ENCODE measurements at places on chromosomes 2 and 18.

- DNase-seq: no peak
These were observed 5.7 kb upstream of the OTOS start for GRCh38 chr2:240146141-240146561.

DNA sequence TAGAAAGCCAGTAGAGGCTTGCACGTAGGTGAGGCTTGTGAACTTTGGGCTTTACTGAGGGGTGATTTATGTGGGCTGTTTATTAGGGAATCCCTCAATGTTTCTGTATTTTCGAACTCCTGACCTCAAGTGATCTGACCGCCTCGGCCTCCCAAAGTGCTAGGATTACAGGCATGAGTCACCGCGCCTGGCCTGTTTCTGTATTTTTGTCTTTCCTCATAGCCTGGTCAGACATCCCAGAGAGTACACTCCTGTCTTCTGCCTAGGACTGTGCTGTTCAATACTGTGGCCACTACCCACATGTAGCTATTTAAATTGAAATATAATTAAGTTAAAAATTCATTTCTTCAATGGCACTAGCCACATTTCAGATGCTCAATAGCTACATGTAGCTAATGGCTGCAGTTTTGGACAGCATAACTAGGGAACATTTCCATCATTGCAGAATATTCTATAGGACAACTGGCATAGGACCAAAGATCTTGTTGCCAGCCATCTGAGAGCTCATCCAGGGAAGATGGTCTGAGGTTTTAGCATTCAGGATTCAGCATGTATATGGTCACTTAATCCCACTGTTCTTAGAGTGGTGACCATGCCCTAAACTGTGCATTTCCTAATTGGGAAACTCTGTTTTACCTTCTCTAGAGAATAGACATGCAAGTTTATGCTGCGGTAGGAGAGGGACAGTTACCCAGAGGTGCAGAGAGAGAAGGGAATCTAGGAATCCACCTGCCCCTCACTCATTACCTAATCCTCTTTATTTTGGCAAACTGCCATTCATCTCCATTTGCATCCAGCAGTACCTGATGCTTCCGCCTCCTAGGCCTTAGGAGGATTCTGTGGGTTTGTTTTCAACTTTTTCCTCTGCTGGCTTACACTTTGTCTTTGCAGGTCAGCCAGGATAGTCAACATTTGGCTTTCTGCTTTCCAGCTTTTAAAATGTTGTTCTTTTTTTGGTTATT, 64.4 kb downstream of the LCLAT1 start:
- no peak for DNase-seq

- no peak for DNase-seq
These were observed 311.3 kb upstream of the KLHL29 start for GRCh38 chr2:23073671-23074070.

DNA sequence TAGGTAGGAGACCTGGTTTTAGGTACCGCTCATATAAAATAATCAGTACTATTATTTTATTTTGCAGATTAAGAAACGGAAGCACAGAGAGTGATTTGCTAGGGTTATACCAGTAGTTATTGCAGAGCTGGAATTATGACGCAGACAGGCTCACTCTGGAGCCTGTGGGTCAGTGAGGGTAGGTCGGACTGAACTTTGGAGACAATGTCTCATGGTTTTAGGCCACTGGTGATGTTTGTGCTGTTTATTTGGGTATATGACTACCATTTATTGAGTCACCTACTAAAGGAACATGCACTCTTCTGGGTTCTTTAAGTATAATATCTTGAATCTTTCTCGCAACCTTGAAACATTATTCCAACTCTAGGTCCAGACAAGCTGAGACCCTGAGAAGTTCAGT, 33.5 kb upstream of the IL1R1 start:
- no peak for DNase-seq

DNA sequence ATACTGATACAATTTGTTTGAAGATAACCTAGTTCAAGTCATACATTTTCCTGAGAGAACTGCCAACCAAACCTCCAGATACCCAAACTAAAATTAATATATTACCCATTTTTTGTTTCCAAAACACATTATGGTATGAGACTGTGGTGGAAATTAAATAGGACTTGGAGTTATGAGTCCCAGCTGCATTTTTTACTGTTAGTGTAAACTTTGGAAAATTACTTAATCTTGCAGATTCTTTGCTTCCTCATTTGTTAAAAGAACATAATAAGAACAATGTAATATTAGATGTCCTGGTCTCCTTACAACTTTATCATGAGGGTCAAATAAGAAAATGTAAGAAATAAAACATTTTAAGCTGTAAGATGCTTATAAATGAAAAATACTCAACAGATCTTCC, 98.2 kb upstream of the TRIB2 start:
- no peak for DNase-seq

DNA sequence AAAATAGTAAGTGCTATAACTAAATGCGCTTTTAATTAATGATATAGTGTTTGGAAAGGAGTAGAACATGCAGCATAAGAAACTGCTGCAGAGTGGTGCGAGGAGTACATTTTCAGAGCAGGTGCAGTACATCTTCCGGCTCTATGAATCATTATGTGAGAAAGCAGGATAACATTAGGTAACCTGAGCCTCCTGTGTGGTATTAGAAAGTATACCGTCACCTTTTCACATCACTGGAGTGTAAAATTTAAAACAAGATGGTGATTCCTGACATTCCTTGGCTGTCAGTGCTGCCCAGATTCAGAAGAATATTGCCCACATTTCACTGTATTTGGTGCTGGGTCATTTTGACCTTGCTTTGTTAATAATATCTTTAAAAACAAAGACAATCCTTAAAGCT, 7.8 kb upstream of the DYNC2LI1 start:
- no peak for DNase-seq

DNA sequence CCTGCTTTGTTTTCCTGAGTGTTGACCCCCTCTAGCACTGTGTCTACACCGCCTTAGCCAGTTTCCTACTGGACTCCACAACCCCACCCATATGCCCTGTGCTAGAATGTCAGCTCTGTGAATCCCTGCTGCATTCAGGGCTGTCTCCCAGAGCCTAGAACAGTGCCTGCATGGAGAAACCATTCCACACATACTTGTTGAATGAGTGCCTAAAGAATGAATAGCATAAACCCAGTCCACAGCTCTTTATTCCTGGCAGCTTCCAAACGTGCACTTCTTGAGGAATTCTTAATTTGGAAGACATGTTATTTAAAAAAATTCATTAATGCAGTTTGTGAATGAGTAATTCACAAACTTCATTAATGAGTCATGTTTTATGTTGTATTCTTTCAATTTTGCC, 6.5 kb upstream of the NAPG start:
- no peak for DNase-seq

DNA sequence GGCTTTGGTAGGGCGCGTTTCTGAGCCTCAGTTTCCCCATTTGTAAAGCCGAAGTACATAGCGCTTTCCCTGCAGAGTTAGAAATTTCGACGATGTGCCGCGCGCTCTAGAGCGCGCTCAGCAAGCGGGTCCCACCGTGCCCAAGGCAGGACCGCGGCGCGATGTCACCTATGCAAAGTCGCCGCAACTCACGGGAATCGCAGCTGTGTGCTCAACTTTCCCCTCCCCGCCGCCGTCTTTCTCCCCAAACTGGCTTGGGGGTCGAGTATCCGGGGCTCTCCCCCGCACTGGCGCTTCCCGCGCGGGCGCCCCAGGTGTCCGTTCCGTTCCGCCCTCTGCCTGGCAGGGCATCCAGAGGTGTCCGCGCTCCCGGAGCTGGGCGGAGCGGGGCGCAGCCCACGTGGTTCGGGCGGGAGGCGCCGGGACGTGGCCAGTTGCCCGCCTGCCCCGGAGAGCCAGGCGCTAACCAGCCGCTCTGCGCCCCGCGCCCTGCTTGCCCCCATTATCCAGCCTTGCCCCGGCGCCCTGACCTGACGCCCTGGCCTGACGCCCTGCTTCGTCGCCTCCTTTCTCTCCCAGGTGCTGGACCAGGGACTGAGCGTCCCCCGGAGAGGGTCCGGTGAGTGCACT, at the start of gene MLPH:
Gene MLPH (plus strand): TSS at position 433 of the 630 bp plus-strand sequence. CDS start 6,176 bp downstream, outside the sequence.
- no peak for DNase-seq

GRCh38 chr2:69565431-69565839, 78.1 kb downstream of the AAK1 start:
- DNase-seq: peak; percentile 75

DNA sequence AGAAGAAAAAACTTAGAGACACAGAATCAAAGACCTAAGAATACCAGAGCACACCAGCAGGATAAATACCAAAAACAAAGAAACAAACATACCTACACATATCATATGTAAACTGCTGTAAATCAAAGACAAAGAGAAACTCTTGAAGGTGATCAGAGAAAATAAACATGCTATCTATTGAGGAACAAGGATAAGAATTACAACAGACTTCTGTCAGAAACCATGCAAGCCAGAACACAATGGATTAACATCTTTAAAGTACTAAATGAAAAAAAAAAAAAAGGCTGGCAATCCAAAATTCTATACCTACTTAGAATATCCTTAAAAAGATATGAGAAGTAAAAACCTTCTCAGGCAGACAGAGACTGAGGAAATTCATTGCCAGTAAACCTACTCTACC, 51.6 kb upstream of the MGAT4A start:
- DNase-seq: no peak

DNA sequence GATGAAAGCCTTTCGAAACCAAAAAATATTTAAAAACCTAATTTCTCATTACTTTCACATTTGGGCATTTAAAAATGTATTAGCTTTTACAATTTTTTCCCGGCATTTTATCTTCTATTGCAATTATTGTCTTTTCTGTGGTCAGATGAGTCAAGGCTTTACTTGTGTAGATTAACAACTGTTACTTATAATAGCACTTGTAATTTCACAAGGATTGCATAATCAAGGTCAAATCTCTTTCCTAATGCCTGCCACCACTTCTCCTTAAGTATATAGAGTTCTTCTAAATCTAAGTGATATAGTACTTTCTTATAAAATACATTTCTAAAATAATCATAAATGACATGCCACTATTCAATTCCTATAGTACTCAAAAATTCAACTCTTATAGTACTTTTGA, 67.2 kb downstream of the SLC8A1 start:
- DNase-seq: no peak

DNA sequence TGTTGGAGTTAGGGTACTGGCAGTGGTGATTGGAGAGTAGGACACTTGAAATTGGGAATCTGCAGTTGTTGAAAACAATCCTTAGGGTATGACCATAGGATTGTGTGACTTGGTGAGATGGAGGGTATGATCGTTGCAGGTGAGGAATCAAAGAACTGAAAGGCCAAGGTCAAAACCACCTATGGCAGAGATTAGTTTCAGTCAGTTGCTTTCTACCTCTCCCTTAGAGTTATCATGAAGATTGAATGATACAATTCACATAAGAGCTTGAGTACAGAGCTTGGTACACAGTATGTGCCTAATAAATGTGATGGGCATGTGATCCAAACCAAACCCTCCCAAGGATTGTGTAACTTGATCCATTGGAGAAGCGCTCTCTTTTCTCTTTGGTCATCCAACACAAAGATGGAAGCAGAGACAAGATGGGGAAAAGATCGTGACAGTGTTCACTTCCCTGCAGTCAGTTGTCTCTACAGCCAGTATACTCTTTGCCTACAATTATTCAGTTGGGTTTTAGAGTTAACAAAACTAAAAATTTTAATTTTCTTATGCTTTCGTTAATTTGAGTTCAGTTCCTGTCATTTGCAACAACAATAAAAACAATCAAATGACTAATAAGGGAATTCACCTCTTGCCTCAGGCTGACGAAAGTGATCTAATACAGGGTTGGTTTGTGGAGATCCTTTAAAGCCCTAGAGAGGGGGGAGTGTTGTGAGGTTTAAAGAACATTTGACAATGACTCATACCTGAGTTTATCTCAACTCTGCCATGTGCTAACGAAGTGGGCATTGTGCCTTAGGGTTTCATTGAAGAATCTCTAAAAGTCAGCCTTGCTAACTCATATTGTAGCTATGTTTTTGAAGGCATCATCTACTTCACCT, 14.8 kb upstream of the SMAD2 start:
- no peak for DNase-seq

- DNase-seq: no peak
These were observed 271.2 kb downstream of the GLI2 start for GRCh38 chr2:121006743-121007489.

DNA sequence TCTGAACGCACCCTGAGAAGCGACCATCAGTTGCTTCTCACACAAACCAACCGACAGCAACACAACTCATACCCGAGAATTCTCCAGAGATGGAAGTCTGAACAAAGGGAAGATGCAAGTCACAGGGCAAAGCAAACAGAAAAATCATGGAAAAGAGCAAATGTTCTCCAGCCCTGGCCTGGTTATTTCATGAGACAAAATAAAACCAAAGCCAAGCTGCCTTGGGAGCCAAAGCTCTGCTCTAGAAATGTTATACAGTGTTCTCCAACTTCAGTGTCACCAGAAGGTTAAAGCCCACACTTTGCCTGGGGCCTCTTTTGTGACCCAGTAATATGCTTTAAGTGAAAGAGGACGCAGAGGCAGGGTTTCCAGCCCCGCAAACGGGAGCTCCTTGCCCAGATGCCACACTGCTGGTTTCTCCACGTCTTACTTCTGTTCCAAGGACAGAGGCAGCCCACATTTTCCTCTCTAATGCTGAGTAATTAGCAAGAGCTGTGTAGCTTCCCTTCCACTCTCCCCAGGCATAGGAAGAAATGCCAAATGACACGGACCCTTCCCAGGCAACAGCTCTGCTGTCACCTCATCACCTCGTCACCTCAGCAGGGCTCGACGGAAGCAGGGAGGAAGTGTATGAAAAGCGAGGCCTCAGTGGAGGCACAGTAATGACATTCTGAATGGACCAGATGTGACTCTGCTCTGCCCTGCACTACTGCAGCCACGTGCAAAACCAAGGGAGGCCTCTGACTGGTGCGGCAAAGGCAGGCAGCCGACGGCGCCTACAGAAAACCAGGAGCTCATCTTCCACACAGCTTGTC, 64.7 kb downstream of the FBXO15 start:
- DNase-seq: no peak

GRCh38 chr2:39234754-39235153, 9.0 kb downstream of the CDKL4 start:
- no peak for DNase-seq

- no peak for DNase-seq
These were observed 93.0 kb downstream of the PID1 start for GRCh38 chr2:229178117-229178516.

- no peak for DNase-seq
These were observed 111.6 kb downstream of the SOCS6 start for GRCh38 chr18:70400476-70400875.

- no peak for DNase-seq
These were observed 24.2 kb downstream of the PLCL1 start for GRCh38 chr2:197828464-197829135.

DNA sequence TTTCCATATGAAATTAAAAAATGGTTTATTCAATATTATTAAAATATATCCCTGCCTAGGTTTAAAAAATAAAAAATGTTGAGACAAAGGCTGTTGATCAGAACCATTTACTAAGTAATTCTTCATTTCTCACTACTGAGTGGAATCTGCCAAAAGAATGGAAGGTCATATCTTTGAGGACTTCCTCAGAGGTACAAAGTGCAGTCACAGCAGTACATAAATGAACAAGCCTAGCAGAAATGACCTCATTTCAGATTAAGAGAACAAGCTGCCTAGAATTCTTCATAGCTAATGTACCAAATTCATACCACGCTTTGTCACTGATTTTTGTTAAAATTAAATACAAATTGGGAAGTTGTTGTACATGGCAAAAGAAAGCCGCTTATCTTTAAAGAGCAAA, 318.9 kb upstream of the TFPI start:
- DNase-seq: no peak

- DNase-seq: peak; percentile 44
These were observed 1.6 kb downstream of the CD8A start for GRCh38 chr2:86788881-86789686.

All from activated CD8-positive, alpha-beta memory T cell treated with anti-CD3 and anti-CD28 coated beads, Interleukin-2, amount 50 U/mL, for 4 hours (primary cell).